ENCODE measurements at places on chromosomes 2 and 18.

GRCh38 chr18:8142131-8142711 lies 467.0 kb upstream of the RAB12 start:
- no peak for DNase-seq

DNA sequence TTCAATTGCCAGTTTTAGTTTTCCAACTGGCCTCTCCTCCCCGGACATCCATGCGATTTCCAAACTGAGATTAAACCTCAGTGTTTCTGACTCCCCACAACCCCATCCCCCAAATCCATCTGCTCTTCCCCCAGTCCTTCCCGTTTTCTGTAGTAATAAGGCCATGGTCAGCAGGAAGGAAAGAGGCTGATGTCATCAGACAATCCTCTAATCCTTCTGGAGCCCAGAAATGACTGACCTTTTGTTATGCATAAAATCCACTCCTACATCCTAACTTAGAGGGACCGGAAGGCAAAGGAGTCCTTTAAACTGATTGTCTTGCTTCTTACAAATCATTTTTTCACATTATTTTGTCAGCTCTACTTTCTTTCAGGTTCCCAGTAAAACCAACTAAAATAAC lies 155.8 kb downstream of the INO80D start:
- DNase-seq: peak; percentile 91

DNA sequence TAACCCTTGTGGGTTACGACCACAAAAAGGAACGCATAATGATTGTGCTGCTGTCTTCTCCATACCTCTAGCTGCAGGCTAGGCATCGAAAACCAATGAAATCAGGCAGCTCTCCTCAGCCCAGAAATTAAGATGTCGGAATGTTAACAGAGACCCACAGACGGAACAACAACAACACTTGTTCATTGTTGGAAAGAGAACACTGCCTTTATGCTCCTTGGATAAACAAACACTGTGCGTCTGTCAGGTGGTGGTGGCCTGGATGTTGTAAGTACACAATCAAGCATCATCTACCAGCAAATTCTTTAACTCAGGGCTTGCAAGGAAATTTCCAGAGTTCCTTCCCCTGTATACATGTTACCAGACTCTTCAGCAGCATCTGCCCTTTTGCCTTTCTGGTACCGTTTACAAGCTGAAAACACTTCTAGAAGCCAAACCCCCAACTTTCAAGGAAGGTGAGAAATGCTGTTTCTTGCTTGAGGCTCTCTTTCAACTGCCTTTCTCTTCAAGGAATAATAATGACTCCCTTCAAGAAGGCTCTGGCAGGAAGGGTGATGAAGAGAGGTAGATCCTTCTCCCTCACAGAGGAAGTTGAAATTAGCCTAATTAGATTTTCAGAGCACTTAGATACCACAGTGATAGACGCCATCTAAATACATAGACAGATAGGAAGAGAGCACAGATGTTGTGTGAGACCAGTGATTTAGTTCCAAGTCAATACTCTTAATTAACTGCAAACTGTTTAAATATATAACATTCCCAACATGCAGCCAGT lies 332.7 kb downstream of the ZNF521 start:
- DNase-seq: no peak

DNA sequence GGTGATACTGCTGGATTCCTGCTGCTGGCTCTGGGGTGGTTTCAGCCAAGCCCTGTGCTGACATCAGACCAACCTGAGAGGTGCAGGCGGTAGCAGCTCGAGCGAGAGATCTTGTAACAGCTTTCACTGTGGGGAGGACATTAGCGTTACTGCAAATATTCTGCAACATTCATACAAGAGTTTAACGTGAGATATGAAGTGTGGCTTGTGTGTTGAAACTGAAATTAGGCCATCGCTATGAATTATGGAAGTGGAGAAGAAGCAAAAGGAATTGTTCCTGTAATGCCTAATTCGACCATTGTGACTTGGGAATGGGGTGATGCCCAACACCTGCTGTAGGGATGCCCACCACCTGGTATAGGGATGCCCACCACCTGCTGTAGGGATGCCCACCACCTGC lies 6.5 kb upstream of the MLPH start:
- no peak for DNase-seq

GRCh38 chr2:130385709-130386108 lies 29.9 kb downstream of the PTPN18 start:
- no peak for DNase-seq

DNA sequence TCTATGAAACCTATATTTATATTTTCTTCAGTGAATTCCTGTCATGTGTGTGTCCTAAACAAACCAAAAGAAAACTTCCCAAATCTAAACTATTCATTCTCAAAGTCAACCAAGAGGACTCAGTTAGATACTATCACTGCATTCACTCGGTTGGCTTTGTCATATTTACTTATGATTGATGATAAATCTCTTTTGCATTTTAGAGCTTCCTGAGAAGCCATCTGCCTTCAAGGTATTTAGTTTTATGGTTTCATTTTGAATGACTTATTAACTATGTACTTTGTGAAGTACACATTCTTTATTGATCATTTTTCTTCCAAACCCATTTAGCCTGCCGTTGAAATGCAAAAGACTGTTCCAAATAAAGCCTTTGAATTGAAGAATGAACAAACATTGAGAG lies 36.2 kb downstream of the ANKRD30B start:
- DNase-seq: no peak

GRCh38 chr2:9201185-9201891 lies 5.3 kb upstream of the ASAP2 start:
- DNase-seq: no peak

DNA sequence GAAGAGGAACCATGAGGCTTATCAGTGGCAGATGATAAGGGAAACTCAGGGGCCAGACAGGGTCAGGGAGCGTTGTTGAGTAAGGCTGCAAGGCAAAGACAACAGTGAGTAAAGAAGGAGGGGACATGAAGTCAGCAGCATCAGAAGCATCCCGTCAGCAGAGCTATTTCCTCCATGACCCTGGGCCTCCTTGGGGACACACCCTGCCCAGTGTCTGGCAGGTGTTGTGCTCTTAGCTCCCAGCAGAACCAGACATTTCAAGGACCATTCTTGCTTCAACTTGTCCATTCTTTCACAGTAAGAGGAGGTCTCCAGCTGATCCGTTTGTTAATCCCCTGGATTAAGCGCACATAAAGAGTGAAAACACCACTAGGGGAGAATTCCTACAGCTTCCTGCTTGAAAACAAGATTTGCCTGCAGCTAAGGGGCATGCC lies 88.7 kb upstream of the MEIS1 start:
- no peak for DNase-seq

DNA sequence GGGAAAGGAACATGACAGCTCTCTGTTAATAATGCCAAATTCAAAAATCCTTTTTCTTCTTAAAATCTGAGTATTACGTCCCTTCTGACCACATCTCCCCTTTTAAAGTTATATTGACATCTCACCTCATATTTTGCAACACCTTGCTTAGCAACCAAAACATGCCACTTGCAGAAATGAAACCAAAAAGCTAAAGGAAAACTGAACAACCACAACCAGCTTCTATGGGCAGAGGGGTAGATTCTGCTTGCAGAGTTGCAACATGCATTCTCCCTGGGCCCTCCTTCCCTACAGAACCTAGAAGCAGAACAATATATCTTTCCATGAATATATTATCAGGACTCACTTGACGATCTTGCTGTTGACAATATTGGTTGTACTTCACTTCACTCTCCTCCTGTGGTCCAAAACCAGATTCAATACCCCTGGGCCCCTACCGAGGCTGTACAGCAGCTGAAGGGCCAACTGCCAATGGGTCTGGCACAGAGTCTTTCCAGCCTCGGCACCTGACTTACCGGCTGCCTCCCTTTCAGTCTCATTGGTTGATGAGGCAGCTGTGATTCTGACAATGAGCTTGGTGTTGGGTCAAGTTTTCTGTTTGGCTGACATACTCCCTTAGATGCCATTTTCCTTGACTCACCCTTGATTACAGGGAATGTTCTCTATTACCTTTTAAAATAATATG lies 616.6 kb downstream of the ZEB2 start:
- no peak for DNase-seq
